ENCODE measurements at places on chromosomes 1 and 21.

DNA sequence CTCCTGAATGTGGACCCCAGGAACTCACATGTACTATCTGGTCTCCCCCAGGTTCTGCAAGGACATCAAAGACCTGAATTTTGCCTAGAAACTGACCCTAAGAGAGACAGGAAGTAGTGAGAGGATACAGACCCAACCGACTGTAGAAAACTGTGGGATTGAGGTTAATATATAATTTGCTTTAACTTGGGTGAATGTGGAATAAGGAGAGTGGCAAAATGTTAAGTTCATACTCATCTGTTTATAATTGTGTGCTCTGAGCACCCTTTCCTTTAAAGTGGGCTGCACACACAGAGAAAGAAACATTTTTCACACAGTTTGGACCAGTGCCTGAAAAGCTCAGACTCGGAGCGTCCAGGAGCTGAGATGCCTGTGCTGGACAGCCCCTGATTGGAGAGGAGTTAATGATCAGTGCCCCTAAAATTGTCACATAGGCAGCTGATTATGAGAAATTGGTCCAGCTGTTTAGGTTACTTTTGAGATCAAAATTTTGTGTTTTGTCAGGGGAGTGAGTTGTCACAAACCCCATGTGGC is 37.2 kb downstream of the ROR1 start:
- no peak for DNase-seq

DNA sequence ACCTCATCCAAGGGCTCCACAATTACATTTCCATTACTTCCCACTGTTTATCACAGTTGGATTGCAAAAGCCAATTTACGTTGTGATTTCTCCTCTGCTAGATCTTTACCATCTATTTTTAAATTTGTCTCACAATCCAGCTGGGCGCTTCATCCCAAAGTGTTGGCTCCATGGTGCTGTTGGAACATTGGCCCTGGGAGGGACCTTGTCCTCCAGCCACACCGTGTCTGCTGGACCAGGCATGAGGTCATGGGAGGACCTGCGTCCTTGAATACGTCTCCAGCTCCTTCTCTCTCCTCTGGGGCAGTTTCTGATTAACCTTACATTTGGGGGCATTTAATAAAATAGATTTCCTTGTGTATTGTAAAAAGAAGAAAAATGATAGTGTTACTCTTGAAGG is 125.4 kb downstream of the KCNJ6 start:
- no peak for DNase-seq

GRCh38 chr1:213446496-213446895 is 395.5 kb downstream of the RPS6KC1 start:
- no peak for DNase-seq

- no peak for DNase-seq
Observed at GRCh38 chr1:154206196-154206595, at the start of gene CFAP141. CFAP141 (minus strand) TSS chr1:154206333; CDS start chr1:154206307, 26 bp downstream.

GRCh38 chr1:47709019-47709871 is 271.4 kb downstream of the FOXD2 start:
- DNase-seq: peak; percentile 66

DNA sequence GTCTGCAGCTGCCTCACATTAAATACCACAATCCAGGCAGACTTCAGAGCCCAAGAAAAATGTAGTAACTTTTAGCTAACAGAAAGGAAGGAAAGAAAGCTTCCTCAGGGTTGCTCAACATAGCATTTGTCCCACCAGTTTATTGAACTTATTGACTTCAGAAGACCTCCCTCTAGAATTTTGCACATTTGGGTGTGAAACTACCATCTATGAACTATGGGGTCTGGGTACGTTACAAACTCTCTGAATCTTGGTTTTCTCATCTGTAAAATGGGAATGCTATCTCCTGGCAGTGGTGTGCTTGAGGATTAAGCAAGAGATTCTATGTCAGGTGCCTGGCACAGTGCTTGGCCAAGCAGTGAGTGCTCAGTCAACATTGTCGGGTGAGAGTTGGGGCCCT is at the start of gene ZP4:
ZP4 (minus strand) TSS at position 101 of the 400 bp plus-strand sequence. CDS start 287 bp downstream, outside the sequence.
- DNase-seq: no peak
